ENCODE measurements at places on chromosomes 1 and 21.

DNA sequence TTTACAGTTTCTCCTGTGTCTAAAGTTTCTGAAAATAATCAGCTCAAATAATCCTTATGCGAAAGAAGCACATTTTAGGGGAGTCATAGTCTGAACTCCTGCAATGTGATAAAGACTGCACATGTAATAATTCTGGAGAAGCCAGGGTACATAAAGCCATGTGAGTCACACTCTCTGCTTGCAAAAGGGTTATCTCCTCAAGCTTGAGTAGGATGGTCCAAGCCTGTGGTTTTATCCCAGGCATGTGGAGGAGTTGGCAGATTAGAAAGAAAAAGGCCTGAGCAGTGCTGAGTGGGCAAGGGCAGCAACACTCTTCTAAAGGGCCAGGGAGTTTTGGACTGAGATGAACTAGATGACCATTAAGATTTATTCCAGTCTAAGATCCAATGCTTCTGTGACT is 220.4 kb downstream of the RHOU start:
- no peak for DNase-seq

- no peak for DNase-seq
These were observed 5.4 kb downstream of the BLACAT1 start for GRCh38 chr1:205450448-205450847.

DNA sequence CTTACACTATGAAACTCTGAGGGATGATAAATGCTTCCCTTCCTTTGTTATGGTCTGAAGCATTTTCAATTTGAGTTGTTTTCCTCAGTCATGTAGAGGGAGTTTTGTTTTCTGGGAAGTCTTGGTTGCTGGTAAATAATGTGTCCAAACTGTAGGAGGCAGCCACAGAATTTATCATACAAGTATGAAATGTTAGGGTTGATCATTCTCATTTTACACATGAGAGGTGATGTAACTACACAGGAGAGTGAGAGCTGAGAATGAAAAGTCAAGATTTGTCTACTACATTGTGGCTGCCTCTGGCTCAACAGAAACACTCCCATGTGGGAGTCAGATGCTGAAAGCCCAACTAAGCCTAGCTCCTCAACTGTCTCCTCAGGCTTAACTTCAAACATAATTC is 182.5 kb upstream of the SGIP1 start:
- DNase-seq: no peak

DNA sequence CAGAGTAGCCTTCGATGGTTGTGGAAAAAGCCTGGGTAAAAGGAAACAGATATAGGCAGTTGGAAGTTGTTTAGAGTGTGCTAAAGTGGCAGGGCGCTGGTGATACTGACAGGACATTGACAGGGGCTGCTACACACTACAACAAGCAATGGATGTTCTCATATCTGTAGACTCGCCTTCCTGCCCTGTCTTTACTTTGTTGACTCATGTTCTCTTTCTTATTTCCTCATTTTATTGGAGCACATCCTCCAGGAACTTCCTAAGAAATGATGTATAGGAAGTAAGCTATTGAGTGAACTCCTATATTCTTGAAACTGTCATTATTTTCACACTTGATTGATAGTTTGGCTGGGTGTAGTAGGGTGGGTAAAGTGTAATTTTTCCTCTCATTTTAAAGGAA is 51.0 kb downstream of the C4BPA start:
- DNase-seq: no peak

DNA sequence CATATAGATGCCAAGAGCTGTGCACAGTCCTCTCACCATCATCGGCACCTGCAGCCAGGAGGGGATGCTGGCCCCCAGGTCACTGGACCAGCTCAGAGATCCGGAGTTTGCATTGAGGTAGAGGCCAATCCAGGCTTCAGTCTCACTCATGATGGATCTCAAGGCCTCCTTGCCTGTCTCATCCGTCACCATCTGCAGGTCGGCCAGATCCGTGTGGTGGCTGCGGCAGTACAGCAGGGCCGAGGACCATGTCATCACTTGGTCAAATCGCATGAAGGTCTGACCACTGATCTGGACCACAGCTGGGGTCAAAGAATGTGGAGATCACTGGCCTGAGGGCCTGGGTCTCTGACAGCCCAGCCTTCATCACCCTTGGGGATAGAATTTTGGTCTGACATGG is 6.6 kb downstream of the CLEC20A start:
- DNase-seq: no peak

DNA sequence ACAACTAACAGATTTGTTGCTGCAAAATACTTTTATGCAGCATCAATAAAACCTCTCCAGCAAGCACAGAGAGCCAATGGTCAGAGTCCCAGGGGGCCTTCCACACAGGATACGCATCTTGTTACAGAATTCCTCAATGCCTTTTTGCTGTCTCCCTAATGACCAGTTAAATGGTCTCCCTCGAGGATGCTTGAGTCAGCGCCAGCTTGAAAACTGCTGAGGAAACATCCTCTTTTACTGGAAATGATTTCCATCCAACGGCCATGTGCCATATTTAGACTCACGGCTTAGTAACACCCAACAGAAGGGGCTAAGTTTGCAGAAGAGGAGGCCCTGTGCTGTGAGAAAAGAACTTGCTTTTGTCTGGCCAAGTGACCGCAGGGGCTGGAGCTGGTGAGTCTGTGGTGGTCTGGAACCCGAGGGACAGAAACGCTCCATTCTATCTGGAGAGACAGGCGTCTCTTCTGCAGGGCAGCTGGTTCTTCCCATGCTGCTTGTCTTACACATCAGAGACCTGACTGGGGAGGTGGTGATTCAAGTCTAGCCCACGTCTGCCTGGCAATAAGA is 496.4 kb downstream of the SETD4 start:
- no peak for DNase-seq

DNA sequence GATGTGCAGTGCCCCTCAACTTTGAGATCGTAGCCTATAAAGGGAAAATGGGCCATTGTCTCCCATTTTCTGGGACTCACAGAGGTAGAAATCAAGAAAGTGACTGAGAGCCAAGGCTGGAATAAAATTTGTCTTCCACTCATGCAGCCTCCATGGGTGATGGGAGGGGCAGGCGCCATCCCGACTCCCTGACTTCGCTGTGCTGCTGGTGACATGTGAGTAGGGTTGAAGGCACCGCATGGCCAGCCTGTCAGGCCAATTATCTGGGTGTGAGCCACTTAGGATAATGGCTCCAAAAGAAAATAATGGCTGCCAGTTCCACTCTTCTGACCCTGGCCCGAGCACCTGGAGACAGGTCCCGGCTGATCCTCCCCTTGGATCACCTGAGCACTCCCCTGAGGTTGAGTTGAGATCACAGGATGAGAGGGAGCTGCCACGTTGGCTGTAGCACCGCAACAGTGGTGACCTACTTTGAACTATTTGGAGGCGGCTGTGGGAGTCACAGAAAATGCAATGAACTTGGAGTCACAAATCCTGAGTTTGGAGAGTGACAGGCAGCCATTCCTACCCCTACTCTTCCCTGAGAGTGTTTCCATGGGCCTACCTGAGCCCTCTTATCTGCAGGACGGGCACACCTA is 26.3 kb downstream of the CAPN9 start:
- DNase-seq: no peak

DNA sequence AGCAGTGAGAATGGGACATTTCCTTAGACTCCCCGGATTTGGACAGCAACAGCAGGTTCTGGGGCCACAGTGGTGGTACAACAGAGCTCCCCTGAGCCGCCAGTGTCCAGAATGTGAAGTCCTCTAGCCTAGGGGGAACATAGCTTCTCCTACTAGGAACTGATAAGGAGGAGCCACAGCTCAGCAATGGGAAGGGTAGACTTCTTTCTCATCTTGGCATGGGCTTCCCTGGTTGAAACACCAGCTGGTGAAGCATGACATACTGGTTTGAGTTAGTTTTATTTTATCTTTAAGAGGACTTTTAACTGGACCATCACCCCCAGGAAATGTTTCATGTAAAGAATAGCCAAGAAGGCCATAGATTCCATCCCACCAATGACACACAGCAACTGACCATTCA is 68.4 kb downstream of the KCNJ15 start:
- no peak for DNase-seq

- no peak for DNase-seq
These were observed 869 bp downstream of the NAV1 start for GRCh38 chr1:201539561-201540431.

- DNase-seq: no peak
These were observed 7.7 kb downstream of the KANK4 start for GRCh38 chr1:62311473-62311943.

DNA sequence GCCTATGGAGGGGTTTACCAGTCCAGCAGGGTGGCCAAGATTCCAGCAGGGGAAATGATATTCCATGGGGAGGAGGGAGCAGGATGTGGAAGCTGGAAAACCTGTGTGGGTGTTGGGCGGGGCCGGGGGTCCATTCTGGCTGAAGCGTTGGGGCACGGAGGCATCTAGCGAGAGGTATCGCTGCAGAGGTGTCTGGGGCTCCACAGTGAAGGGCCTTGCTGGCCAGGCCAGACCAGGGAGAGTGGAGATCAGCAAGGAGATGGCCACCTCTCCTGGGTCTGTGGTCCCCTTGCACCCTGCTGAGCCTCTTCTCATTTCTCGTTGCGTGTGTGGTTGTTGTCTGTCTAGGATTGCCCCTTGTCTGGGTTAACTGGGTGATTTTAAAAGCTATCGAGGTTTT is 6.2 kb downstream of the COQ8A start:
- DNase-seq: no peak

GRCh38 chr1:5768014-5768413 is 224.2 kb downstream of the NPHP4 start:
- DNase-seq: no peak

DNA sequence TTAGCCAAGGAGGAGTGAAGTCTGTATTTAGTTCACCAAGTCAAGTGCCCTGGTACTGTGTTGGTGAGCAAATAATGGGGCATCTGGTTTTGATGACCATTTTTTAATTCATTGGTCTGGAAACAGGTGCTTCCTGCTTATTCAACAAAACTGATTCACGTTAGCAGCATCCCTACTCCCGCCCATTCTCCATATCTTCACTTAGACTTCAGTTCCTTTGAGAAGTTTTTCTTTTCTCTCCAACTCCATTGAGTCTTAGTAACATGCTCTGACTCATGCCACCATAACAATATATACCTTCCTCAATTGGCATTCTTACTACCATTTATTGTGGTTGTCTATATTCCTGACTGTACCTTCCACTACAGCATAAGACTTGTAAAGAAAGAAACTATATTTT is 468.9 kb downstream of the DPYD start:
- DNase-seq: no peak

- no peak for DNase-seq
These were observed 120.1 kb downstream of the CLIC6 start for GRCh38 chr21:34788879-34789278.

- DNase-seq: no peak
These were observed 151.5 kb upstream of the RNPC3 start for GRCh38 chr1:103373991-103374390.
